ENCODE measurements at places on chromosomes 4 and X. TPM values are rescaled to one million over a fixed set of nuclear protein-coding genes. Genes with fewer than 3 reads are reported as not detected.
A peak's percentile ranks its signal among the peaks of the same experiment; 100 is the strongest.

GAGE12E gene
- total RNA-seq, result not detected

MBNL3 gene
- total RNA-seq, result 15.7 TPM

AR gene
- total RNA-seq, result 0.07 TPM

CPXCR1 gene
- not detected for total RNA-seq

PSAPL1 gene
- total RNA-seq, result not detected

DCLK2 gene
- 0.46 TPM for total RNA-seq

S100P gene
- 18.0 TPM for total RNA-seq

GUCY1A1 gene
- 0.28 TPM for total RNA-seq

NUDT6 gene
- 10.3 TPM for total RNA-seq

CTAG1A gene
- total RNA-seq, result not detected

- DNase-seq, result no peak
- no peaks in the 10 kb centered on the region for H3K36me3 ChIP-seq
- no peaks in the 10 kb centered on the region for H3K27me3 ChIP-seq
- no peak overlapping the region for H3K4me3 ChIP-seq
- H3K4me1 ChIP-seq, result peaks cover 63% of the 10 kb centered on the region
Measured at GRCh38 chr4:159177265-159178150, 74.6 kb downstream of the RAPGEF2 start.

GRCh38 chr4:12926189-12927066, 557.7 kb downstream of the RAB28 start:
- H3K27ac ChIP-seq, result no peak overlapping the region
- H3K4me1 ChIP-seq, result no peaks in the 10 kb centered on the region
- no peak for DNase-seq
- H3K36me3 ChIP-seq, result no peaks in the 10 kb centered on the region

- peaks cover 41% of the 10 kb centered on the region for H3K4me1 ChIP-seq
- H3K27me3 ChIP-seq, result no peaks in the 10 kb centered on the region
- no peak for DNase-seq
- peak overlapping the region; percentile 96 for H3K27ac ChIP-seq
Measured at GRCh38 chr4:110059556-110060191, 138.7 kb downstream of the ELOVL6 start.

DNA sequence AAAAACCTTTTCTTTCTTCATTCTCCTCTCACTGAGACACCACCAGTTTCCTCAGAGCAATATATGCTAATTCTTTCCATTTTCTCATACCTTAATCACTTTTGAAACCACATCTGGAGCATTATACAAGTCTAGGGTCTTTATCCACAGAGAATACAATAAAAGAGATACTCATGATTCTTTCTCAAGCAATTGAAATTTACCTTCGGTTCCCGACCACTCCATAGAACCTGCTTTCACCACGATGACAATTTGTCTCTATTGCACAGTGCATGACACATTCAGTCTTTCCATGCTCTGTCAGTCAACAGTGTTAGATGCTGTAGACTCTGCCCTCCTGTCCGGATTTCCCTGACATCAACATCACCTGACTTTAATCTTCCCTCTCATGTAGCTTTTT, 409.3 kb upstream of the NWD2 start:
- H3K36me3 ChIP-seq, result no peaks in the 10 kb centered on the region
- no peaks in the 10 kb centered on the region for H3K4me1 ChIP-seq
- DNase-seq, result no peak
- peak overlapping the region; percentile 10 for H3K27ac ChIP-seq
- H3K4me3 ChIP-seq, result no peak overlapping the region

DNA sequence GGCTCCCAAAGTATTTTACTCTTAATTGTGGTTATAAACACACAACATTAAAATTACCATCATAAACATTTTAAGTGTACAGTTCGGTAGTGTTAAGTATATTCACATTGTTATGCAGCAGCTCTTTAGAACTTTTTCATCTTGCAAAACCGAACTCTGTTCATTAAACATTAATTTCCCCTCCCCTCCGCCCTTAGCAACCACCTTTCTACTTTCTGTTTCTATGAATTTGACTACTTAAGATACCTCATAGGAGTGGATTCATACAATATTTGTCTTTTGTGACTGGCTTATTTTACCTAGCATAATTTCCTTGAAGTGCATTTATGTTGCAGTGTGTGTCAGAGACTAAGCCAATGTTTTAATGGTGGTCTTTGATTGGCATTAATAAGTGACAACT, 32.6 kb downstream of the IL13RA1 start:
- no peak overlapping the region for H3K4me3 ChIP-seq
- H3K27ac ChIP-seq, result no peak overlapping the region
- no peaks in the 10 kb centered on the region for H3K4me1 ChIP-seq
- no peaks in the 10 kb centered on the region for H3K36me3 ChIP-seq
- DNase-seq, result no peak

- H3K27me3 ChIP-seq, result no peaks in the 10 kb centered on the region
- no peak for DNase-seq
- H3K4me3 ChIP-seq, result no peak overlapping the region
- H3K27ac ChIP-seq, result no peak overlapping the region
Measured at GRCh38 chrX:33339219-33339618, 127.9 kb upstream of the DMD start.

DNA sequence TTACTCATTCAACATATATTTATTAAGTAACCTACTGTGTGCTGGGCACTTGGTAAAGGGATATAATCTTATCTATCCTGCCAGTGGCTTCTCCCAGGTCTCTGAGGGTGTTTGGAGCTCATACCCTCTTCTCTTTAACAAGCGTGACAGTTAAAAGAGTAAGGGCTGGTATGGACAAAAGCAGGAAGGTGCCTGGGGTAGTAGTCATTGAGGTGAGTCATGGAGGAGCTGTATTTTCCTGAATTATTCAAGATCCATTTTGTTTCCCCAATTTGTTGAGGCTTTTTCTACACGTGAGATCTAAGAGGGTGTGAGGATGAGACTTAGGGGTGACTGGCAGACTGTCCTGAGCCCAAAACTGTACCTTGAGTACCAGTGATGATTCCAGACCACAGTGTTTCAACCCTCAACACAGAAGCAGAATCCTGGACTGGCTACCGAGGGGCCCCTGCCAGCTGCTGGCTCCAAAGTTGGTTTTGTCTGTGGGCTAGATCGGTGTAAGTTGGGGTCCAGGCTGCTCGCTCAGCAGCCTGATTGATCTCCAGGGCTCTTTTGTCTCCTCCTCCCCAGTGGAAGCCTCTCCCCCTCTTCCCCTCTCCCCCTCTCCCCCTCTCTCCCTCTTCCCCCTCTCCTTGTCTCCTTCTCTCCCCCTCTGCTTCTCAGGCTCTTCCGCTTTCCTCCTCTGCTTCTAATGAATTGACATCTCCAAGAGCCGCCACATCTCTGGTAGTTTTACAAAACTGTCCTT, at the start of gene DRP2:
Gene DRP2 (plus strand): TSS at position 671 of the 748 bp plus-strand sequence. CDS start 11,862 bp downstream, outside the sequence.
- no peak within 1 kb of the TSS for H3K27ac ChIP-seq
- no peak for DNase-seq
- peaks cover 20% of the 10 kb centered on the region for H3K4me1 ChIP-seq
- peak within 1 kb of the TSS; percentile 38 for H3K4me3 ChIP-seq
- no peaks in the 10 kb centered on the region for H3K36me3 ChIP-seq

- peak overlapping the region; percentile 92 for H3K4me3 ChIP-seq
- no peaks in the 10 kb centered on the region for H3K27me3 ChIP-seq
- DNase-seq, result peak; percentile 34
- H3K36me3 ChIP-seq, result peaks cover 12% of the 10 kb centered on the region
- H3K27ac ChIP-seq, result peak overlapping the region; percentile 93
- H3K4me1 ChIP-seq, result peaks cover 47% of the 10 kb centered on the region
Measured at GRCh38 chr4:56468097-56468422, 643 bp downstream of the SRP72 start.

GRCh38 chrX:69305333-69306062, 140.2 kb upstream of the PJA1 start:
- no peaks in the 10 kb centered on the region for H3K4me1 ChIP-seq
- no peak overlapping the region for H3K4me3 ChIP-seq
- H3K27ac ChIP-seq, result no peak overlapping the region
- H3K27me3 ChIP-seq, result peaks cover 73% of the 10 kb centered on the region

GRCh38 chr4:38803833-38804653, 548 bp downstream of the TLR1 start:
- peak; percentile 27 for DNase-seq
- H3K36me3 ChIP-seq, result peaks cover 24% of the 10 kb centered on the region
- H3K27me3 ChIP-seq, result no peaks in the 10 kb centered on the region
- H3K27ac ChIP-seq, result peak overlapping the region; percentile 93

- no peak overlapping the region for H3K27ac ChIP-seq
- DNase-seq, result no peak
- no peaks in the 10 kb centered on the region for H3K36me3 ChIP-seq
- no peaks in the 10 kb centered on the region for H3K27me3 ChIP-seq
Measured at GRCh38 chr4:189202869-189203271, 737.8 kb upstream of the FRG1 start.

DNA sequence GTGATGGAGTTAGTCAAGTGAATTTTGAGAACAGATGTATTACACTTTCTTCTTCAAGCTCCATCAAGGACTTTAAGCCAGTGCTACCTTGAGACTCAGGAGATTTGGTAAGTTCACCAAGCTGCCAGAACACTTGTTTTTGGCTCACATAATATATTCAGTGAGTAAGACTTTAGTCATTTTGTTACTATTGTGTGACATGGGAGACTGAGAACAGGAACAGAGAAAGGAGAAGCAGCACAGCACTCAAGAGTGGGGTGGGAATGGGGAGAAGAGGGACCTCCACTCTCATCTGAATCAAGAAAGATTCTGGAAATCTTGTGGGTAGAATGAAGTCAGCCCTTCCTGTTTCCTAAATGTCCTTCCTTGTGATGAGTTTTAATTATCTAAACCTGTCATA, 87.3 kb upstream of the TET2 start:
- H3K4me1 ChIP-seq, result peaks cover 62% of the 10 kb centered on the region
- H3K36me3 ChIP-seq, result no peaks in the 10 kb centered on the region
- H3K27ac ChIP-seq, result peak overlapping the region; percentile 40
- H3K27me3 ChIP-seq, result peaks cover 10% of the 10 kb centered on the region
- peak; percentile 21 for DNase-seq

GRCh38 chr4:6769233-6769988, 13.1 kb upstream of the KIAA0232 start:
- DNase-seq, result peak; percentile 40
- no peak overlapping the region for H3K27ac ChIP-seq
- no peaks in the 10 kb centered on the region for H3K27me3 ChIP-seq
- H3K36me3 ChIP-seq, result no peaks in the 10 kb centered on the region
- H3K4me3 ChIP-seq, result peak overlapping the region; percentile 37

DNA sequence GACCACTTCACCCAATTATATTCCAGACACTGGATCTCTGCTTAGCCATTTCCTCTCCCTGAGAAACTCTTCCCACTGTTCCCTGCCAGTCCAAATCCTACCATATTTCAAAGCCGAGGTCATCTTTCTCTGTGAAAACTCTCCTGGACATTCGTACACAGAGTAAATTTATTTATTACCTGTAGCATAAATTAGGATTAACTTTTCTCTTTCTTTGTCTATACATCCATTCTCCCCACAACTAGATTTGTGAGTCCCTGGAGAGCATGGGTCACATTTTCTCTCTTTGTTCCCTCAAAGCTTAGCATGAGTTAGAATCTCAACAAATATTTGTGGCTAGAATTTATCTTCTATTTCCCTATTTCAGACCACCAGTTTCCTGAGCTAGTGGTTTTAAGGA, 27.8 kb upstream of the SMIM10 start:
- DNase-seq, result no peak
- no peak overlapping the region for H3K4me3 ChIP-seq
- peaks cover 45% of the 10 kb centered on the region for H3K27me3 ChIP-seq
- no peaks in the 10 kb centered on the region for H3K36me3 ChIP-seq
- H3K27ac ChIP-seq, result no peak overlapping the region
- H3K4me1 ChIP-seq, result no peaks in the 10 kb centered on the region

DNA sequence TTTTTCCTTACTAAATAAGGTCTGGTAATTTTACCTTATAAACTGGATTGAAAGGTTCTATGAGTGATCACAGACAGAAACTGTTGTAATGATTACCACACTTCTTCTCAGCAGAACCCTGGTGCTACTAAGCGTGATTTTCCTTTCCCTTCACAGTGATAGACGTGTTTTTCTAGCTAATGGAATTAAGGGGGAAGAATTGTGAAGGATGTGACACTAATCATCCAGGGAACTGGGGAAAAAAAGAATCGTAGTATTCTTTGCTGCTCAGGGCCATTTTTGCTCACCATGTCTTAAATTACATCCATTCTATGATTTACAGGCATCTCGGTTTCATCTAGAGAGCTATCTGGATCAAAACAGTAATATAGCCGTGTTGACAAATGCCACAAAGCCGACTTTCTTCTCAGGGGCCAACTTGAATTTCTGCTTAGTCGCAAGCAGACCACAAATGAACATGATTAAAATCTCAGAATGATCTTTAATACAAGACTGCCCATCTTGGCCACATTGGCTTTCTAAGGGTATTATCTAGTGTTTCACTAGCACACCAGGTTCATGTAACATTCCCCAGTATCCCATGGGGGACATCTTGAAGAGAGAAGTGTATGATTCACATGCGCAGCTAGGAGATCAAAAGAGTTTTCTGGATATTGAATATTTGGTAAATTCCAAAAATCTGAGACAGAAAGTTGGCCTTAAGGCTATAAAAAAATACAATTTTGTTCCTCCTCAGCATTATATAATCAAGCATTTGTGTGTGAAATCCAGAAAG, 154.0 kb downstream of the UGT8 start:
- H3K36me3 ChIP-seq, result no peaks in the 10 kb centered on the region
- no peak overlapping the region for H3K27ac ChIP-seq
- no peaks in the 10 kb centered on the region for H3K27me3 ChIP-seq
- H3K4me3 ChIP-seq, result no peak overlapping the region

GRCh38 chrX:2521927-2522386, 21.2 kb upstream of the DHRSX start:
- H3K4me3 ChIP-seq, result no peak overlapping the region
- peaks cover 13% of the 10 kb centered on the region for H3K27me3 ChIP-seq
- no peak for DNase-seq
- H3K36me3 ChIP-seq, result no peaks in the 10 kb centered on the region
- no peak overlapping the region for H3K27ac ChIP-seq

DNA sequence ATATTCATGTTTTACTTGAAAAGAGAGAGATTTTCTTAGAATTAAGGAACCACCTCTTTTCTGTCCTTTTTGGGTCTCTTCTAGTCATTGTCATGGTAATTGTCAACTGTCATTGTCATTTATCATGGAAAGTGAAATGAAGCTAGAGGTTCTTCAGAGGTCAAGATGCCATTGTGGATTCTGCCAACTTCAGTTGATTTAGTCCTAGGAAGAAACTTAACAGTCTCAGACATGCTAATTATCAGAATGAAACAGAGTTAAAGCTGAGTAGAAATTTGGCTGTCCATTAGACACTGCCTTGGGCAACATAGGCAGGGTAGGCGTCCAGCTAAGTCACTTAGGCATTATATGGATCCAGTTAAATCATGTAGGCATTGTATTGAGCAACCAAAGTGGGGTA, 796.1 kb upstream of the ADGRL3 start:
- H3K36me3 ChIP-seq, result peaks cover 2% of the 10 kb centered on the region
- no peak for DNase-seq
- no peak overlapping the region for H3K27ac ChIP-seq
- no peak overlapping the region for H3K4me3 ChIP-seq
- H3K4me1 ChIP-seq, result no peaks in the 10 kb centered on the region
- no peaks in the 10 kb centered on the region for H3K27me3 ChIP-seq

- no peak for DNase-seq
- no peaks in the 10 kb centered on the region for H3K4me1 ChIP-seq
- no peaks in the 10 kb centered on the region for H3K27me3 ChIP-seq
- H3K4me3 ChIP-seq, result no peak overlapping the region
- H3K36me3 ChIP-seq, result no peaks in the 10 kb centered on the region
Measured at GRCh38 chrX:32599156-32599555, 612.2 kb downstream of the DMD start.
